Thoracic aorta (tissue), 2 donors: ENCODE measurements at places on chromosomes 7 and 10.

- DNase-seq = no peak
Measured at GRCh38 chr7:17030559-17030958, 148.8 kb upstream of the AGR3 start.

GRCh38 chr7:39746103-39746819 is 122.9 kb downstream of the RALA start:
- peak; percentile 31 for DNase-seq

DNA sequence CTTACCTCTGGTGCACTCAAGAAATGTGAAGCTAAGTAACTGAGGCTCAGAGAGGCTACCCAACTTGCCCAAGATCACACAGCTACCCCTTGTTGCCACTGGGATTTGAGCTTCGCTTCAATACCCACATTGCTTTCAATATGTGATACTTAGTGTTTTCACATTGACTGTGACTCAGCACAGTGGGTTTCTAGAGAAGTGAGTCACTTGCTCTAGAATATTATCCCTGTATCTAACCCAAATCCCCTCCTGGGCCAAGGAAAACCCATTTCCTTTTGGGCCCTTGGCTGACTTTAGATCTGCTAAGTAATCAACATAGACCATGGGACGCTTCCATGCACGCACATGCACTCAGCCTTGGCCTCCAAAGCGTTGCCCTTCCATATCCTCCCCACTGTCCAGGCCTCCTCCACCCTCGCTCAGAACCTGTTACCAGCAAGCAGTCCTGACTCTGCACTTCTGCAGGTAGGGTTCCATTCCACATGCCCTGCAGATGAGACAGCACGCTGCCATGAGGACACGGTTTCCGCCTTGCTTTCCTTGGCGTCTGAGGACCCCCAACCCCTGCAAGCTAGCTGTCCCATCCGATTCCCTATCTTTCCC is 87.7 kb upstream of the CHST15 start:
- DNase-seq = no peak

DNA sequence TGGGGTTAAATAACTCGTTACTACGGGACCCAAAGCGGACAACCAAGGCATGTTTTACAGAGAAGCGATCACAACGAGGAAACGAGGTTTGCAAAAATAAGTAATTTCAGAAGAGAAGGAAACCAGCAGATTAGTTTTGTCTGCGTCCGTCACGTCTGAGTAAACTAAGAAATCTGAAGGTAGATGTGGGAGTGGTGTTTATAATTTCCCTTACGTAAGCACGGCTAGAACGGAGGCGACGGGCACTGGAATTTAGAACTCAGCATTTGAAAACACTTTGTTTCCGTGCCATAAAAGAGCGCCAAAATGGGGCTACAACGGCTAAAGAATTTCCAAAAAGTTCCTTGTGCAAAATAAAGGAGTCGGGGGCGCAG is 718 bp upstream of the UMAD1 start:
- DNase-seq = no peak

GRCh38 chr7:106812027-106812643 is 52.9 kb upstream of the PIK3CG start:
- no peak for DNase-seq

- DNase-seq = no peak
Measured at GRCh38 chr7:2919256-2919655, 75.1 kb upstream of the GNA12 start.

DNA sequence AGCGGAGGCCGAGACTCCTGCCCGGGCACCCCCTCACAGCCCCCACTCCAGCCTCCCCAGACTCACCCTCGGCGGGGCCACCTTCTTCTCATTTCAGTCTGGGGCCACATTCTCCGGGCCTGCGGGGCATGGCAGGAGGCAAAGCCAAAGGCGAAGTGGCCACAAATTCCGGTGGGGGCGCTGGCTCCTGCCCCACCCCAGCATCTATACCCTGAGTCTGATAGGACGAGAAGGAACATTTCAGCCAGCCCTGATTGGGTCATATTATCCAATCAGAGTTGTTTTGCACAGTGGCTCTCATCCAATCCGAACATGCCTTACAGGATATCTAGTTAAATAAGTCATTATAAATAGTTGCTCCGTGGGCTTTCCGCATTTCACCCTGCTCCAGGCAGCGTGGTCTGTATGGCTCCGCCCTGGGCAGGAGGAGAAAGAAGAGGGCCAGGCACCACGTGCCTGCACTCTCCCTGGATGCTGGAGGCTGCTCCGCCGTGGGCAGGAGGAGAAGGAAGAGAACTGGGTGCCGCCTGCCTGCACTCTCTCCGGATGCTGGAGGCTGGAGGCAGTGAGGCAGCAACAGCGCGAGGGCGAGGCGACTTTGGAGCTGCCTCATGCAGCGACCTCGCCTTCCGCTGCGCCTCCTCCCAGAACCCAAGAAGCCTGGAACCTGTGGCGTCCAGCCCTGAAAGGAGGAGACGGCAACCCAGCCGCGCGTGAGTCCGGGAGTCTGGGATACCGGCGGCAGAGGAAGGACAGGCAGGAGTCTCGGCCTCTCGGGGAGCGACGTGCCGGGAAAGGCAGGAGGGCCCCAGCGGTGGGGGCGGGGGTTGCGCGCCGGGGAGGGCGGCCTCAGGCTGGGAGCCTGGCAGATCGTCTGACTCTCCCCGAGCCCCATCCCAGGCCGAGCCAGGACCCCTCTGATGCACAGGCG is 162.9 kb downstream of the ZNF33B start:
- DNase-seq = no peak

GRCh38 chr7:155298288-155298833 is 683 bp downstream of the INSIG1 start:
- no peak for DNase-seq

GRCh38 chr10:48455392-48456151 is 149.1 kb downstream of the MAPK8 start:
- DNase-seq = no peak

DNA sequence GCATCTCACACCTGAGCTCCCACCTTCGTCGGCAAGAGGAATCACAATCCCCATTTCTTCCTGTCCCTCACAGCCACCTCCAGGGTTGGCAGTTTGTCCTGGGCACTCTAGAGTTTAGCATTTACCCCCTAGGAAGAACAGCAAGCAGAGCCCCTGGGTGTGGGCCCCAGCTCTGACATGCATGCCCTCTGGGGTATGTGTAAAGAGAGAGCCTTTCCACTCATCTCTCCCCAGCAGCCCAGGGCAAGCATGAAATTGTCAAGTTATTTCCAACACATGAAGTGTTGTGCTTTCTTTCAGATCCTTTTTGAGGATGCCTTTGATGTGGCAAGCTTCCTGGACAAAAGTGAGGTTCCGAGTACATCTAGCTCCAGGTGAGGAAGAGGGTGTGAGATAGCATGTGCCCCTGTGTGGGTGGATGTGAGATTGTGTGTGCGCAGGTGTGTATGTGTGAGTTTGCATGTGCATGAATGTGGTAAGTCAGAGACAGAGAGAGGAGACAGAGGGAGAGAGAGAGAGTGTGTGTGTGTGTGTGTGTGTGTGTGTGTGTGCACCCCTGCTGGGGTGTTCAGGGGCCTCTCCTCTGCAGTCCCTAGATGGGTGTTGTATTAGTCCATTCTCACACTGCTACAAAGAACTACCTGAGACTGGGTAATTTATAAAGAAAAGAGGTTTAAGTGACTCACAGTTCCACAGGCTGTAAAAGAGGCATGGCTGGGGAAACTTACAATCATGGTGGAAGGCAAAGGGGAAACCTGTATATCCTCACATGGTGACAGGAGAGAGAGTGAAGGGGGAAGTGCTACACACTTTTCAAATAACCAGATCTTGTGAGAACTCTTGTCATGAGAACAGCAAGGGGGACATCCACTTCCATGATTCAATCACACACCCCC is 18.1 kb downstream of the STRA8 start:
- no peak for DNase-seq

- peak; percentile 52 for DNase-seq
Measured at GRCh38 chr7:47771336-47771989, 176.8 kb downstream of the PKD1L1 start.

DNA sequence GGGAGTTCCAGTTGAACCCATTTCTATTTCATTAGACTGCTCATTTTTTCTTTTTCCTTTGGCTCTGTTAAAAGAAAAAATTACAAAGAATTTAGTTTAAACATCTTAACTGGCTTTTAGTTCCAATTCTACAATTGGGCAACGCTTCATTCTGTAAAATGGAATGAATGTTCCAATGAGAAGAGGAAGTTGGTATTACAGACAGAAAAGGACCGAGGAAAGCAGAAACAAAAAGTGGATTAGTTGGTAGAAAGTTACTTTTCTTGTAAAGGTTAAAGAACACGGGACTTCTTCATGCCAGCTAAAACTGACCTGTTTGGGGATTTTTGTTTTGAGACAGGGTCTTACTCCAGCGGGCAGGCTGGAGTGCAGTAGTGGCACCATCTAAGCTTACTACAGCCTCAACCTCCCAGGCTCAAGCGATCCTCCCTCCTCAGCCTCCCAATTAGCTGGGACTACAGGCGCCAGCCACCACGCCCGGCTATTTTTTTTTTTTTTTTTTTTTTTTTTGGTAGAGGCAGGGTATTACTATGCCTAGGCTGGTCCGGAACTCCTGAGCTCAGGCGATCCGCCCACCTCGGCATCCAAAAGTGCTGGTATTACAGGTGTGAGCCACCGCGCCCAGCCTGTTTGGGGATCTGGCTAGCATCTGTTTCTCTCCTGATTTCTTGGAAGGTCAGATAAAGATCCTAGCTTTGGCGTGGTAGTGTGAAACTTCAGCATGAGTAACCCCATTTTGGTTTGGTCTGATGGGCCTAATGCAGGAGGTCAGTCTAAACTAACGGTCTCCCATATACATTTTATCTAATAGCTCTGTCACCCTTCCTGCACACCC is 1.3 kb upstream of the VDAC2 start:
- DNase-seq = no peak
